ENCODE measurements at places on chromosomes 5 and 9. TPM values are rescaled to one million over a fixed set of nuclear protein-coding genes. Genes with fewer than 3 reads are reported as not detected.

Gene C8G
- 2.2 TPM for total RNA-seq

DNA sequence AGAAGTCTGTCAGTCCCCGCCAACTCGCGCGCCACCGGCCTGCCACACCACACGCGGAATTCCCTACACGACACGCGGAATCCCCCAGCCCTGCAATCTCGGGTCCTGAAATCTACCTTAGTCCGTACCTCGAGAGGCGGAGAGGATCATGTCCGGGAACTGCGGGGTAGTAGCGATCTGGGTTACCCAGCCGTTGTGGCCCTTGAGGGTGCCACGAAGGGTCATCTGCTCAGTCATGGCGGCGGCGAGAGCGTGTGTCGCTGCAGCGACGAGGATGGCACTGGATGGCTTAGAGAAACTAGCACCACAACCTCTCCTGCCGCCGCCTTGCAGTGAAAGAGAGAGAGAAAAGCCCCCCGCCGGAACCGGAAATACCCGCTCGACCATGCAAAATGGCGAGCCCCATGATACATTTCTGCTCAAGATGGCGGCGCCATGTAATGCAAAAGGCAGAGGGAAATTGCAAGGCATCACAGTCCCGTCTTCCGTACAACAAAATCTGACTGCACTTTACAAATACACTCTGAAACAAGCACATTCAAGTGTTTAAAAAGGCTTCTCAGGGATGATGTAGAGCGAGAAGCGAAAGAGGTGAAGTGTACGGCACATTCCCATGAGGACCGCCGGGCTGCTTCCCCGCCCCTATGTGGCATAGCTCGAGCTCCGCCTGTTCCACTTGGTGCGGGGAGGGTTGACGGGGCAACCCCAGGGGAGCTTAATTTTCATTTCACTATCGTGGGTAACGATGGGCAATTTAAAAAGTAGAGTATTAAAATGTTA lies at the start of gene RACK1:
TSS of gene RACK1 (minus strand) at position 343 of the 780 bp plus-strand sequence. CDS start at position 237, 106 bp downstream.
- H3K4me3 ChIP-seq: peak within 1 kb of the TSS; percentile 98
- H3K27me3 ChIP-seq: no peaks in the 10 kb centered on the region
- DNase-seq: peak; percentile 90
- H3K4me1 ChIP-seq: peaks cover 61% of the 10 kb centered on the region

GRCh38 chr5:137096149-137097103 lies 402.7 kb downstream of the SPOCK1 start:
- H3K27ac ChIP-seq: no peak overlapping the region

GRCh38 chr5:34686762-34687268 lies 30.7 kb downstream of the RAI14 start:
- H3K27ac ChIP-seq: no peak overlapping the region
- DNase-seq: no peak
- H3K36me3 ChIP-seq: no peaks in the 10 kb centered on the region

GRCh38 chr9:136079916-136080246 lies 15.2 kb downstream of the NACC2 start:
- H3K4me3 ChIP-seq: no peak overlapping the region
- peaks cover 5% of the 10 kb centered on the region for H3K4me1 ChIP-seq
- H3K27me3 ChIP-seq: no peaks in the 10 kb centered on the region
- H3K27ac ChIP-seq: no peak overlapping the region

- no peaks in the 10 kb centered on the region for H3K27me3 ChIP-seq
- no peak overlapping the region for H3K4me3 ChIP-seq
These were observed 360.0 kb downstream of the OSTF1 start for GRCh38 chr9:75448281-75448680.

DNA sequence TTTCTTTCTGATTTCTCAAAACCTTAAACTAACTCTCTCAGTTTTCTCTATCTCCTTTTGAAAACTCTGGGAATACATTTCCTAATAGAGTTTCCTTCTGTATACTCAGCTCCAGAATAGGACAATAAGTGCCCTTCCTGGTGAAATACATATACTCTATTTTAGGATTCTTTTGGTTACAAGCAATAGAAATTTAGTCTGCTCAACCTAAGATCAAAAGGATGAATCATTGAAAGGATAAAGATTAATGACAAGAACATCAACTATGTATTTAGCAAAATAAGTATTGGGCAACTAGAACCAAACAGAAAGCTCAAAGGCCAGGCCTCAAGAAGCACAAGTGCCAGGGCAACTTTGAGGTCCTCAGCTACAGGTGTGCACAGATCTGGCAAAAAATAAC lies 127.1 kb downstream of the ADAMTSL1 start:
- DNase-seq: no peak
- H3K4me1 ChIP-seq: no peaks in the 10 kb centered on the region

GRCh38 chr5:57448751-57449150 lies 33.9 kb downstream of the ACTBL2 start:
- H3K4me1 ChIP-seq: peaks cover 10% of the 10 kb centered on the region
- no peak for DNase-seq
- H3K36me3 ChIP-seq: no peaks in the 10 kb centered on the region
- H3K27me3 ChIP-seq: no peaks in the 10 kb centered on the region
- no peak overlapping the region for H3K4me3 ChIP-seq

Gene ANKRD31
- total RNA-seq: 0.86 TPM

DNA sequence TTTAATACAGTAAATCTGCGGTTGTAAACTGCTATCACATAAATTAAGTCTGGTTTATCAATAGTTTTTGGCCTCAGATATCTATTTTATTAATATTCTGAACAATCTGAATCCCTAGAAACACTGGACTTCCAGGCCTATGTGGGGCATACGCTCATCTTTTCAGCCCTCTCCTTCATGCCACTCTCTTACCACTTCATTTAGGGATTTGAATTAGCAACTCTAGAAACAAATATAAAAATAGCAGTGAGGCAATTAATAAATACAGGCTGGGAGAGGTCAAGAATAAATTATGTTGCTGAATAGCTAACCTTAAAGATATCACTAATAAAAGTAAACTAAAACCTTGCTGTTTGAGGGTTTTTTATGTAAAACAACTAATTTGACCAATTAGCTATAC lies 480.3 kb upstream of the CD180 start:
- H3K4me3 ChIP-seq: no peak overlapping the region
- no peaks in the 10 kb centered on the region for H3K27me3 ChIP-seq
- H3K4me1 ChIP-seq: no peaks in the 10 kb centered on the region
- no peak for DNase-seq

Gene CEL
- 1.2 TPM for total RNA-seq
